ENCODE measurements at places on chromosomes 5 and 9.

GRCh38 chr5:30846171-30846570, 347.3 kb upstream of the CDH6 start:
- no peak for DNase-seq

- no peak for DNase-seq
These were observed 6.5 kb upstream of the OXCT1 start for GRCh38 chr5:41876678-41877077.

- no peak for DNase-seq
These were observed 21.1 kb downstream of the GFPT2 start for GRCh38 chr5:180332051-180332517.

DNA sequence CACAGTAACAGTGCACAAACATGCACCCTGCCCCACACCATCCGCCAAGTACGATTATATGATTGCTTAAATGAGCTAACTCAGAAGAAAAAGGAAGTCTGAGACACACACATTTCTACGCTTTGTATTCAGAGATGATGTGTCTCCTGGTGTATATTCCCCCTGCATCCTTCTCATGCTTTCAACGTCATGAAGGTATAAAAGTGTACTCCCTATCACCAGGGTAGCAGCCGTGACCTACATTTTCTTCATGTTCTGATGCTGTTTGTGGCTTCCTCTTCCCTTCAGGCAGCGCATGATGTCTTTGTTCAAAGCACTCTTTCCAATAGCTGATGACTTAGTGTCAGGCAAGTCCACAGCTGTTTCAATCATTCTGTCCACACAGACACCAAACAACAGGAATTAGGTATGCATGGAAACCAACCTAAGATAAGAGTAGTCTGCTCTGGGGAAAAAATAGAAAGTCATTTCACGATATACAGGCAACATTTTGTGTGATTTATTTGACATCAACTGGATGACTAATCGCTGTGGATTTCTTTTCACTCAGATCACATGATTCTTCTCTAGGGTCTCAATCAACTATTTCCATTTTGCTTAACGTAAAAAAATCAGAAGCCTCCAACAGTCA, 269.4 kb upstream of the PTGER4 start:
- peak; percentile 41 for DNase-seq

DNA sequence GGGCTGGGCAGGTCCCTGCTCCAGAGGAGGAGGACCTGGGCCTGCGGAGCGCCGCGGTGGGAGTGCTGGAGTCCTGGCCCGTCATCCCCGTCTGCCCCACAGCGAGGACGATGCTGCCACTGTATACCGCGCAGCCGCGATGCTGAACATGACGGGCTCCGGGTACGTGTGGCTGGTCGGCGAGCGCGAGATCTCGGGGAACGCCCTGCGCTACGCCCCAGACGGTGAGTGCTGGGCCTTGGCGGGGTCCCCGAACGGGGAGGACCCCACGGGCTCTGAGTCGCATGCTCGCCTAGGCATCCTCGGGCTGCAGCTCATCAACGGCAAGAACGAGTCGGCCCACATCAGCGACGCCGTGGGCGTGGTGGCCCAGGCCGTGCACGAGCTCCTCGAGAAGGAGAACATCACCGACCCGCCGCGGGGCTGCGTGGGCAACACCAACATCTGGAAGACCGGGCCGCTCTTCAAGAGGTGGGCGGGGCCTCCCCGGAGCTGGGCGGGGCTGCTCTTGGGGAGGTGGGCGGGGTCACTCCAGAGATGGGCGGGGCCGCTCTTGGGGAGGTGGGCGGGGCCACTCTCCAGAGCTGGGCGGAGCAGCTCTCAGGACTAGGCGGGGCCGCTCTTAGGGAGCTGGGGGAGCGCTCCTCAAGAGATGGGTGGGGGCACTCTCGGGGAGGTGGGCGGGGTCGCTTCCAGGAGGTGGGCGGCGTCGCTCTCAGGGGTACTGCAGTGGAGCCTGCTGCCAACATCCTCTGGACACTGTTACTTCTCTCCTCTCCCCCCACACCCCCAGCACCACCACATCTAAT, 13.1 kb downstream of the LRRC26 start:
- DNase-seq = peak; percentile 60

DNA sequence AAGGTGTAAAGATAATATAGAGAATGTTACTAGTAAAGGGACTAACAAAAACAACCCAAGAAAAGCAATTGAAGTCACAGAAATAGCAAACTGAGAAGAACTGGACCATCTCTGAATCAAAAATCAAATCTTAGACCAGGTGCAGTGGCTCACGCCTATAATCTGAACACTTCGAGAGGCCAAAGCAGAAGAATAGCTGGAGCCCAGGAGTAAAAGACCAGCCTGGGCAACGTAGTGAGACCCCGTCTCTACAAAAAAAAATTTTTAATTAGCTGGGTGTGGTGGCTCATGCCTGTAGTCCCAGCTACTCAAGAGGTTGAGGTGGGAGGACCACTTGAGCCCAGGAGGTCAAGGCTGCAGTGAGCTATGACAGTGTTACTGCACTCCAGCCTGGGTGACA, 27.3 kb downstream of the WNT8A start:
- DNase-seq = no peak

- no peak for DNase-seq
These were observed 5.1 kb downstream of the GRK6 start for GRCh38 chr5:177431317-177432142.

- DNase-seq = no peak
These were observed 8.2 kb upstream of the GDNF start for GRCh38 chr5:37847978-37848425.

- no peak for DNase-seq
These were observed 72.1 kb upstream of the RASA1 start for GRCh38 chr5:87195616-87196015.
